WTC11 (cell line): ENCODE measurements at places on chromosomes 6 and 20. TPM values are rescaled to one million over a fixed set of nuclear protein-coding genes. Genes with fewer than 3 reads are reported as not detected.

DNA sequence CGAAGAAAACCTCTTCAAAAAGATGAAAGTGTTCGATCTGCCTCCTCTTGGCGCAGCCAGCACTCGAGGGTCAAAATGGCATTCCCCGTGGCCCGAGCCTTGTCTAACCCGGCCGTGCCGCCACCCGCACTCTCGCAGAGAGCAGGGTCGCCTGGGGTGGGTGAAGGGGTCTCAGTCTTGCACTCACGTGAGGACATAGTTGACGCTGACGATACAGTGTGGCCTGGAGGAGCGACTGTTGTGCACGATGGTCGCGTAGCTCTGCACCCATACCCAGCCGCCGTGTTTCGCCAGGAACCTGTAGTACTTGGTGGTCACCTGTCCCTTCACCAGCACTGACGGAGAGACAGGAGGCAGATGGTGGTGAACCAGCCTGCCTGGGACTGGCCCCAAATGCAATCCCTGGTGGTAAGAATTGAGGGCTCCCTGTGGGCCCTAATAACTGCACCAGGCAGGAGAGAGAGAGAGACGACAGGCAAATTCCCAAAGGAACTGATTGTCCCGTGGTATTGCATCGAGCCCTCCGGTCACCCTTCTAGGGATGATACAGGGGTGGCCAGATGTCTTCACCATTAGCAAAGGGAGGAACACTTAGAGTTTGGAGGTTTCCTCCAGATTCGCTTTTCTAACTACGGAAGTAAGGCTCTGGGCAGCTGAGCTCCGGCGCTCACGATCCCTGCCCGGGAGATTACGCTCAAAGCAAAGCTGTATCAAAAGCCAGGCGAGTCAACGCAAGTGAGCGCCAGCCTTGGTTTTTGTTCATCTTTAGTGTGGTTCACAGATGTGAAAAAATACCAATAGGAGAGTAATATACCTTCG is 17.4 kb downstream of the SIM1 start:
- H3K36me3 ChIP-seq = no peaks in the 10 kb centered on the region
- H3K4me3 ChIP-seq = peak overlapping the region; percentile 25
- peaks cover 10% of the 10 kb centered on the region for H3K27me3 ChIP-seq
- DNase-seq = no peak

DNA sequence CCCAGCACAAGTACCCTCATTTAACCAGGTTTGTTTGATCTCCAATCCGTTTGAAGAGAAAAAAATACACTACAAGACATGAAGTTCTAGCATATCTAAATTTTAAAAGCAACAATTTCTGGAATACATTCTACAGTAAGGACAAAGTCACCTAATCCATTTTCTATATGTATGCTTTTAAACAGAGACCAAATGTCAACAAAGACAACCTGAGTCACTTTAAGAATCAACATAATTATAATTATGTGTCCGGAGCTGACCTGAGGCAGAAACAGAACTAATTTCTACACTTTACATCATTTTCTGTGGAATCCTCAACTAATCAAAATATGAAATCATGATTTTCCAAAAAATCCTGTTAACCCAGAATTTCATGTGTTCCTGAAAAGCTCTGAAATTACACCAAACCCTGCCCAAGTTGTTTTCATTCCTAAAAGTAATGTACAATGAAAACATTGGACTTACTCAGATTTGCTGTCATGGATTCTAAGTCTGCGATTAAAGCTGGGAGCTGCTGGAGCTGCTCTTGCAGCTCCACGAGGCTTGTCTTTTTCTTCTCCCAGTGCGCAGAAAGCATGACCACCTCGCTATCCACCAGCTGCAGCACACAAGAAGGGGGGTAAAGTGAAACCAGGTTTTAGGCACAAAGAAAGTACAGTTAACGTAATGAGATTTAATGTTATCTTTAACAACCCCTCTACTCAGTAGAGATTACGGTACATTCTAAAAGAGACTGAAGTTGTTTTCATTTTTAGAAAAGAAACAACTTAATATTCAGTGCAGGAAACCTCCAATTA is 35.8 kb downstream of the DTNBP1 start:
- no peaks in the 10 kb centered on the region for H3K36me3 ChIP-seq
- no peak overlapping the region for H3K4me3 ChIP-seq
- no peak for DNase-seq
- peaks cover 4% of the 10 kb centered on the region for H3K4me1 ChIP-seq

DNA sequence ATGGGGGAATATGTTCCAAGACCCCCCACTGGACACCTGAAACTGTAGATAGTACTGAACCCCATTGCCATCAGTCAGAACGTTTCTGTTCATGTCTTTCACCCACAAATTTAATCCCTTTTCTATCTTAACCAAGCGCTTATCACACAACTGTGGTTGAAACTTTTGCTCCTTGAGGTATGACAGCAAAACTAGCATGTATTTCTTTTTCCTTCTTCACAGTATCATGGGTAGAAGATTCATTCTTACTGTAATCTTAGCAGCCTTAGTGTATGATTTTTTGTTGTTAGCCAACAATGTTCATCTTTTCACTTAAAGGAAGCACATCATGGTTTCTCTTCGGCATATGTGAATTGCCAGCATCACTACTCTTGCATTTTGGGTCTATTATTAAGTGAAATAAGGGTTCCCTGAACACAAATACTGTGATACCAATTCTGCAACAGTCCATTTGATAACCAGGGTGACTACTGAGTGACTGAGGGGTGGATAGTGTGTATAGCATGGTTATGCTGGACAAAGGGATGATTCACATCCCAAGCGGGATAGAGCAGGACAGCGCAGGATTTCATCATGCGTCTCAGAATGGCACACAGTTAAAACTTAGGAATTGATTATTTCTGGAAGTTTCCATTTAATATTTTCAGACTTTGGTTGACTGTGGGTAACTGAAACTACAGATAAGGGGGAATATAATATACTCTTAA is 41.8 kb downstream of the KCNS1 start:
- H3K27ac ChIP-seq = peak overlapping the region; percentile 46
- no peaks in the 10 kb centered on the region for H3K27me3 ChIP-seq
- peaks cover 8% of the 10 kb centered on the region for H3K4me1 ChIP-seq
- H3K4me3 ChIP-seq = no peak overlapping the region

DNA sequence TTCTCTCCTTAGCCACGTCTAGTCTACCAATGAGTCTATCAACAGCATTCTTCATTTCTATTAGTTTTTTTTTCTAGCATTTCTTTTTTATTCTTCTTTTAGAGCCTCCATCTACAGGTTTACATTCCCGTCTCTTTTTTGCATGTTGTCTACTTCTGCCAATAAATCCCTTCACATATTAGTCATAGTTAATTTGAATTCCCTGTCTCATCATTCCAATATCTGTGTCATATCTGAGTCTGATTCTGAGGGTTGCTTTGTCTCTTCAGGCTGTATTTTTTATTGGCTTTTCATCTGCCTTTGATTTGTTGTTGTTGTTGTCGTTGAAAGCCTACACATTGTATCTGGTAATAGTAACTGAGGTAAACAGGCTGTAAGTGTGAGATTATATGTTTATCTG is 104.6 kb downstream of the HMGCLL1 start:
- no peaks in the 10 kb centered on the region for H3K27me3 ChIP-seq
- H3K27ac ChIP-seq = peak overlapping the region; percentile 71
- peaks cover 9% of the 10 kb centered on the region for H3K36me3 ChIP-seq
- H3K4me3 ChIP-seq = no peak overlapping the region
- peaks cover 14% of the 10 kb centered on the region for H3K4me1 ChIP-seq

GRCh38 chr6:150788089-150788488 is 77.4 kb upstream of the MTHFD1L start:
- H3K36me3 ChIP-seq = no peaks in the 10 kb centered on the region
- no peaks in the 10 kb centered on the region for H3K27me3 ChIP-seq
- H3K4me1 ChIP-seq = no peaks in the 10 kb centered on the region
- DNase-seq = no peak
- no peak overlapping the region for H3K27ac ChIP-seq

DNA sequence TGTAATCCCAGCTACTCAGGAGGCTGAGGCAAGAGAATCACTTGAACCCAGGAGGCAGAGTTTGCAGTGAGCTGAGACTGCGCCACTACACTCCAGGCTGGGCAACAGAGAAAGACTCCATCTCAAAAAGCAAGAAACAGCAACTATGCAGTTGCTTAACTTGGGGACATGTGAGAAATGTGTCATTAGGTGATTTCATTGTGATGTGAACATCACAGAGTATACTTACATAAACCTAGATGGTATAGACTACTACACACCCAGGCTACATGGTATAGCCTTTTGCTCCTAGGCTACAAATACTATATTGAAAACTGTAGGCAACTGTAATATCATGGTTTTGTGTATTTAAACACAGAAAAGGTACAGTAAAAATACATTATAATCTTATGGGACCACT is 3.3 kb upstream of the COQ3 start:
- DNase-seq = no peak
- no peaks in the 10 kb centered on the region for H3K27me3 ChIP-seq
- peaks cover 21% of the 10 kb centered on the region for H3K36me3 ChIP-seq
- no peak overlapping the region for H3K27ac ChIP-seq

- H3K27me3 ChIP-seq = no peaks in the 10 kb centered on the region
- no peak for DNase-seq
- H3K27ac ChIP-seq = peak overlapping the region; percentile 80
- H3K4me3 ChIP-seq = no peak overlapping the region
Observed at GRCh38 chr6:158631678-158632537, 12.6 kb downstream of the DYNLT1 start.

- H3K36me3 ChIP-seq = no peaks in the 10 kb centered on the region
- H3K27me3 ChIP-seq = no peaks in the 10 kb centered on the region
- H3K27ac ChIP-seq = no peak overlapping the region
- no peak overlapping the region for H3K4me3 ChIP-seq
Observed at GRCh38 chr6:25919657-25920056, 10.8 kb downstream of the SLC17A2 start.

GRCh38 chr6:43763812-43764522 is 6.0 kb upstream of the VEGFA start:
- no peak overlapping the region for H3K27ac ChIP-seq
- H3K27me3 ChIP-seq = peaks cover 8% of the 10 kb centered on the region
- no peaks in the 10 kb centered on the region for H3K36me3 ChIP-seq
- no peak overlapping the region for H3K4me3 ChIP-seq
- peaks cover 33% of the 10 kb centered on the region for H3K4me1 ChIP-seq

DNA sequence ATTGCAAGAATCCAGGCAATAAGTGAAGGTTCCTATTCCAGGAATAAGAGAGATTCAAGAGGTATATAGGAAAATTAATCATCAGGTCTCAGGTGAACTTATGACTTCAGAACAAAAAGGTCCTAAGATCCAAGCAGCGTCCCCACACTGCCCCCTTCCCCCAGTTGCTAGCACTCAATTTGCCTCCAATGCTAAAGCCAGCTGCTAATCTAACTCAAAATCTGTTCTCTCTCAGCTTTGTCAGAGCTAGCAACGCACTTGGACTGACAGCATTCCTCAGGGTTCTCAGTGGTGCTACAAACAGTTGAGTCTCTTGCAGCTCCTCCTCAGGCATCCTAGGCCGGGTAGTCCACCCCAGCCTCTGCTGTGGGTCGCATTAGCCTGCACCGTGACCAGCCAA is 148.3 kb downstream of the RFX6 start:
- peak; percentile 10 for DNase-seq
- H3K27me3 ChIP-seq = no peaks in the 10 kb centered on the region
- H3K4me1 ChIP-seq = no peaks in the 10 kb centered on the region

DNA sequence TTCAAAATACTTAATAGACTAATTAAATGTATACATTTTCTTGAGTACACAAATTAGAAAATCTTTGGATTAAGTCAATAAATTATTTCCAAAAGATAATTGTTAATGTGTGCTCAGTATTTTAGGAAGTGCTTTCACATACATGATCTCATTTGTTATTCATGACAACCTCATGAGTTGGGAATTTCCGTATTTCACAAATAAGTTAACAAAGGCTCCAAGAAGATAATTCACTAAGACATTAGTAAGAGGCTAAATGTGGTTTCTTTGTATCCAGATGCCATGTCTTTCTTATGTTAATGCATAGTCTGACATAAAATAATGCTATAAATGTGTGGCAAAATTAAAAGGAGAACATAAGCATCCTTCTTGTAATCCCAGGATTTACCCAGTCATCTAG is 79.5 kb upstream of the TCF21 start:
- no peak for DNase-seq
- H3K4me1 ChIP-seq = no peaks in the 10 kb centered on the region

GRCh38 chr20:49597825-49598395 is 30.0 kb upstream of the PTGIS start:
- H3K4me1 ChIP-seq = peaks cover 6% of the 10 kb centered on the region; the same call in 1 of the 2 replicates
- no peak overlapping the region for H3K27ac ChIP-seq
- H3K4me3 ChIP-seq = no peak overlapping the region
- H3K27me3 ChIP-seq = no peaks in the 10 kb centered on the region; the same call in 1 of the 2 replicates
- no peak for DNase-seq

- no peaks in the 10 kb centered on the region for H3K27me3 ChIP-seq
- H3K4me1 ChIP-seq = peaks cover 20% of the 10 kb centered on the region
- no peak for DNase-seq
- no peak overlapping the region for H3K27ac ChIP-seq
- no peak overlapping the region for H3K4me3 ChIP-seq
- H3K36me3 ChIP-seq = no peaks in the 10 kb centered on the region
Observed at GRCh38 chr6:119454714-119455113, 105.2 kb upstream of the MAN1A1 start.

DNA sequence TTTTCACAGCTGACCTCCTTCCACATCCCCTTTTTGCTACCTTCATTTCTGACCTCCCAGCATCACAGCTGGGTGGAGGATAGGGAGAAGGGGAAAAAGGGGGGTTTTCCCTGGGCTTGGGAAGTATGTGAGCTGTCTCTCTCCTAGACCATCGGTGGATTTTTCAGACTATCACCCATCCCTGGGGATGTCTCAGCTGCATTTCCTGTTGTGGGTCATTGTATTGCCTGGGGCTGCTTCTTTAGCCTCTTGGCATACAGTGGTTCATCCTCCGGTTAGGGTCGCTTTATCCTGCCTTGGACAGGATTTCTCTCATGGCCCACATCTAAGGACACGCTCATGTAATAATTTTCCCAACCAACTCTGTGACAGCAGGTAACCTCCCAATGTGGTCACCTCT is 142.5 kb upstream of the ARG1 start:
- H3K27me3 ChIP-seq = peaks cover 6% of the 10 kb centered on the region
- peaks cover 23% of the 10 kb centered on the region for H3K36me3 ChIP-seq
- peaks cover 23% of the 10 kb centered on the region for H3K4me1 ChIP-seq
- H3K27ac ChIP-seq = no peak overlapping the region

DNA sequence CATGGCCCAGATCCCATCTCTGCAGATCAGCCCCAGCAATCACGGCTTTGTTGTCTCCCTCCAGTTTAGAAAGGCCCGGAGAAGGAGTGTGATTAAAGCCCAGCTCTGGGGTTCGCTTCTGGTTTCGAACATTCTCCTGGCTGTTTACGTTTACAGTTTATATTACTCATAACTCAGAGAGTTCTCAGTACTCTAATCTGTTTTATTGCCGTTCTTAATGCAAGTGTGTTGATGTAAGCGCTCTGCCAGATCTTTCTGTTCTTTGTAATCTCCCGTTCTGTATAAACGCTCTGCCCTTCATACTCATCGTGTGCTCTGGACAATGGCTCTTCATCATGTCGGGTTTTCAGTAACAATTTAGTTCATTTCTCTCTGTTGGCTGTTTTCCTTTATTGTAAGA is 118.0 kb upstream of the PRND start:
- no peak for DNase-seq
- no peaks in the 10 kb centered on the region; the same call in 1 of the 2 replicates for H3K4me1 ChIP-seq
- no peaks in the 10 kb centered on the region for H3K27me3 ChIP-seq
- no peak overlapping the region for H3K27ac ChIP-seq

ARFGAP1 gene
- total RNA-seq = 115 to 207 TPM (median 121 TPM) in 3 replicates

SCUBE3 gene
- total RNA-seq = 1.6 to 2.1 TPM (median 1.8 TPM) in 3 replicates

ANGPT4 gene
- total RNA-seq = 0.20 to 0.32 TPM (median 0.25 TPM) in 3 replicates

KIAA0408 gene
- total RNA-seq = 7.5 to 12.2 TPM (median 9.1 TPM) in 3 replicates

TSBP1 gene
- not detected in 3 replicates for total RNA-seq
